ENCODE measurements at places on chromosomes 7 and 10. TPM values are rescaled to one million over a fixed set of nuclear protein-coding genes. Genes with fewer than 3 reads are reported as not detected.

Gene POP7
- total RNA-seq: 31.8 TPM

Gene TRIM50
- total RNA-seq: not detected

Gene LRRD1
- not detected for total RNA-seq

Gene CHST3
- 65.4 TPM for total RNA-seq

Gene PRTFDC1
- total RNA-seq: 5.9 TPM

Gene CALN1
- total RNA-seq: not detected

Gene SYCE1
- not detected for total RNA-seq

Gene C10orf62
- not detected for total RNA-seq

Gene CFAP46
- total RNA-seq: 0.92 TPM

Gene HDAC9
- 5.9 TPM for total RNA-seq

Gene GDF2
- total RNA-seq: not detected

Gene CALML5
- not detected for total RNA-seq

Gene CRTAC1
- total RNA-seq: 0.37 TPM

Gene ZMIZ1
- 46.2 TPM for total RNA-seq

Gene ITGB8
- total RNA-seq: 1.3 TPM

Gene CPA2
- total RNA-seq: not detected

Gene CAMK1D
- total RNA-seq: 31.2 TPM

Gene FOXP2
- 23.1 TPM for total RNA-seq

Gene CFTR
- not detected for total RNA-seq

Gene PON1
- total RNA-seq: not detected

Gene SPDYE8
- total RNA-seq: not detected

Gene CACNB2
- total RNA-seq: 0.10 TPM

Gene RELN
- not detected for total RNA-seq

Gene NUTM2A
- total RNA-seq: 1.1 TPM

Gene IL6
- 0.45 TPM for total RNA-seq

Gene TRPV5
- not detected for total RNA-seq

Gene PRKG1
- 27.1 TPM for total RNA-seq

Gene TMEM196
- total RNA-seq: not detected

Gene PAX4
- not detected for total RNA-seq
